ENCODE measurements at places on chromosomes 7 and 10. TPM values are rescaled to one million over a fixed set of nuclear protein-coding genes. Genes with fewer than 3 reads are reported as not detected.

The NRAP gene
- polyA plus RNA-seq: not detected

The CCDC201 gene
- not detected for polyA plus RNA-seq

- no peak for DNase-seq
Observed at GRCh38 chr10:123998197-123999141, 94.9 kb downstream of the CHST15 start.

- no peak for DNase-seq
Observed at GRCh38 chr10:117788911-117789310, 246.4 kb downstream of the EMX2 start.

DNA sequence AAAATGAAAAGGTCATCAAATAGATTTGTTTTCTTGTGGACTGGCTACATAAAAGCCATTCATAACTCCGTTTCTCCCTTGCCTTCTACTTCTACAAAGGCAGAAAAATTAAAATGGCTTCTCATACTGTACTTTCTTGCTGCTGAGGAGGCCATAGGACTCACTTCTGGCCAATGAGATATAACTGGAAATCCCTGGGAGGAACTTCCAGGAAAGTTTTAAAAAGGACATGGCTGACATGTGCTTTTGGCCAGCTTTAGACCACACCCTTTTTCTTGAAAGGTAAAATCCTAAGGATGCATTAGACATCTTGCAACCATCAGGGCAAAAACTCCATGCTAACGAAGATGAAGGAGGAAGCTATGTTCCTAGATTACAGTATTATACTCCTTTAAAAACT is 58.5 kb downstream of the PDZD8 start:
- DNase-seq: no peak

Measured in left lung (tissue), 14 donors.